ENCODE measurements at places on chromosomes 7 and 10.

GRCh38 chr10:32041290-32042028 is 14.8 kb downstream of the KIF5B start:
- no peak for DNase-seq

- DNase-seq: no peak
These were observed 108.7 kb upstream of the PRR15 start for GRCh38 chr7:29454899-29455451.

- no peak for DNase-seq
These were observed 201.7 kb upstream of the ADARB2 start for GRCh38 chr10:1939016-1939415.

GRCh38 chr10:102629661-102630614 is 14.3 kb upstream of the TRIM8 start:
- DNase-seq: no peak

- DNase-seq: no peak
These were observed 26.4 kb upstream of the HTR5A start for GRCh38 chr7:155043756-155044155.

- DNase-seq: peak; percentile 83
These were observed at the start of gene MACROH2A2 for GRCh38 chr10:70052462-70053217. Gene MACROH2A2, plus strand, starts transcription at chr10:70052846. Its CDS starts 22,813 bp downstream, at chr10:70075659.
